ENCODE measurements at places on chromosomes 1 and 21.
A peak's percentile ranks its signal among the peaks of the same experiment; 100 is the strongest.

DNA sequence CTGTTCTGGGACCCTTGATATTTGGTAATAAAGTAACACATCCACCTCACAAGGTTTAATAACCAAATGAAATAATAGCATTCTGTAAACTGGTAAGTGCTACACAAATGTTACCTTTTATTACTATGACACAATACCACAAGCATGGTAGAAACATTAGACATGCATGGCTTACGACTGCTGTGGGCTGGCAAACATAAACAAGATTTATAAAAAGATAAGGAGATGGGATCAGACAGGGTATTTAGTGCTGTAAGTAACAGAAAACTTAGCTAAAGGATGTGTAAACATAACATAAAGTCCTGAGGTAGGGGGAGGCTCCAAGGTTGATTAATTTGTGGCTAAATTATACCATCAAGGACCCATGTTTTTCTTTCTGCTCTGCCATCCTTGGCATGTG, 212.6 kb downstream of the BARHL2 start:
- no peak for DNase-seq

DNA sequence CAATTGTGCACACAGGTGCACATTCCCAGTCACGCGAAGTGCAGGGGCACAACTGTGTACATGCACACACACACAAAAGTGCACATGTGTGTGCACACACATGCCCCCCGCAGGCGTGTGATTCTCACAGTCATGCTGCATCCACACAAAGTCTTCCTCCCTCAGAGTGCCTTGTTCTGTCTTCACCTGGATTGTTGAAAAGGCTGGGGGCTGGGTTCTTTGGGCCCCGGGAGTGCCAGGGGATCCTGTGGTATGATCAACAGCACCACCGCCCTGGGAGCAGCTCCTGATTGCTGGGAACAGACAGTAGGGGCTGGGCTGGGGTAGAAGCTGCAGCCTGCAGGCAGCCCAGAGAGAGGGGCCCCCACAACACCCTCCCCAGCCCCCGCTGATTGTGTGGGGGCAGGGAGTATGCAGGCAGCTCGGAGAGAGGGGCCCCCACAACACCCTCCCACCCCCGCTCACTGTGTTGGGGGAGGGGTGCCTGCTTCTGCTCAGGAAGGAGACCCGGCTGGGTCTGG, 3.4 kb downstream of the COL18A1 start:
- no peak for DNase-seq

DNA sequence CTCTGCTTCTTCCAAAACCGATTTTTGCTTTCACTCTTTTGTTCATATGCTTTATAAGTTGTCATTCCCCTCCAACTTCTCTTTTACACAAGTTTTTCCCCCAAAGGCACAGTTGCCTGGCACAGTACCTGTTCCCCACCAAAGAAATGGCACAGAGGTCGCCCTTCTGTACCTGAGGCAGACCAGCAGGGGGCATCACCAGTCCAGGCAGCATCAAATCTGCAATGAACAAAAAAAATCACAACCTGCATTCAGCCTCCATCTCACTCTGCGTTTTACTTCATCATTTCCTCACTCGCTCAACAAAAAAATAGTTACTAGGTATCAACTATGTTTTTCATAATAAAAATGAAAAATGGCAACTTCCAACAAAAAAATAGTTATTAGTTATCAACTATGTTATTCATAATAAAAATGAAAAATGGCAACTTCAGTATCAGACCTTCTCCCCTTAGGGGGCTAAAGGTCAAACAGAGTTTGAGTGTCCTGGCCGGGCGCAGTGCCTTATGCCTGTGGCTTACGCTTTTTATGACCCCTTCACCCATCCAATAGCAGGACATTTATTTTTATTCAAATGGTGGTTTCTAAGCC, 4.1 kb downstream of the EIF2D start:
- DNase-seq, result peak; percentile 52

DNA sequence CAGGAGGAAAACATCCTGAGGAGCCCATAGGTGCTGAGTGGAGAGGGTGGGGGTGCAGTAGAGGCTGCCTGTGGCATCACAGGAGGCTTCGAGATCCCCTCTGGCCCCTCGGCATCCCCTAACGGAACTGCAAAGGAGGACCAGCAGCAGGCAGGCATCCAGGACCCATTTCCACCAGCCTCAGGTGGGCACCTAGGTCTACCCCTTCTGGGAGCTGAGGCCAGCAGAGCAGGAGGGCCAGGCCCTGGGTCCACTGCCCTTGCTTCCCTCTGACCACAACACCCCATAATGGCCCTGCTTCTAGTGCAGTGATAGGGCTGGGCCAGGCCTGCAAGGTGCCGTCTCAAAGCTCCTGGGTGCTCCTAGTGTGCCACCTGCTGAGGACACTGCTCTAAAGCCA, 723.0 kb downstream of the PTPRU start:
- no peak for DNase-seq

DNA sequence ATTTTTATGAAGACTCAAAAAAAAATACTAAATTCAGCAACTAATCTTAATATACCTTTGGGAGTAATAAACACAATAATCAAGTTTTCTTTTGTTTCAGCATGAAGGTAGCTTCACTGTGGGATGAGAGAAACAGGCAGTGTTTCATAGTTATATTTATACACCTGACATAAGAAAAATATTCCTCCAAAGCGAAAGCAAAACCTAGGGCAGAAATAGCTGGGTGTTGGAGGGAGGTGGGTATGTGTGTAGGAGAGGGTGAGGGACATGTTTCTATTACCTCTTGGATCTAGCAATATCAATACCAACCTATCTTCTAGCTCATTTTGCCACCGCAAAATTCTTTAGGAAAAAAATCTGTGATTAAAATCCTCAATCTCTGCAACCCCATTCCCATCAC, 24.9 kb upstream of the MAN1A2 start:
- DNase-seq, result no peak

GRCh38 chr1:39394059-39394458, 97.4 kb upstream of the BMP8A start:
- DNase-seq, result no peak

DNA sequence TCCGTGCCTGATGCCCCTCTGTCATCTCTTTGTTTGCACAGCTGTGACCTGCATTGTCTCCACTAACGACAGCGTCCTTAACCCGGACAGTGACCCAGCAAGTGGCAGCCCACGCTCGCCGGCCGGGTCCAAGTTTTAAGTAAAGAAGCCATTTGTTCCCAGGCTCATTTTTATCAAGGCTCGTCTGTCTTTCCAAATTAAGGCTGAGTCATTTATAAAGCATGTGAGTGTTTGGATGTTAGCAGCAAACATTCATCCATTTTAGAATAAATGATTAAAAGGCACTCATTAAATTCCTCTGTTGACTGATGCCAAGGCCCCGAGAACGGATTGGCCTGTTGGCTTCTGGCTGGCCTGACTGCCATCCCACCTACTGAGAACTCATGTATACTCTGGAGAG, 514.5 kb downstream of the NPHP4 start:
- DNase-seq, result no peak

DNA sequence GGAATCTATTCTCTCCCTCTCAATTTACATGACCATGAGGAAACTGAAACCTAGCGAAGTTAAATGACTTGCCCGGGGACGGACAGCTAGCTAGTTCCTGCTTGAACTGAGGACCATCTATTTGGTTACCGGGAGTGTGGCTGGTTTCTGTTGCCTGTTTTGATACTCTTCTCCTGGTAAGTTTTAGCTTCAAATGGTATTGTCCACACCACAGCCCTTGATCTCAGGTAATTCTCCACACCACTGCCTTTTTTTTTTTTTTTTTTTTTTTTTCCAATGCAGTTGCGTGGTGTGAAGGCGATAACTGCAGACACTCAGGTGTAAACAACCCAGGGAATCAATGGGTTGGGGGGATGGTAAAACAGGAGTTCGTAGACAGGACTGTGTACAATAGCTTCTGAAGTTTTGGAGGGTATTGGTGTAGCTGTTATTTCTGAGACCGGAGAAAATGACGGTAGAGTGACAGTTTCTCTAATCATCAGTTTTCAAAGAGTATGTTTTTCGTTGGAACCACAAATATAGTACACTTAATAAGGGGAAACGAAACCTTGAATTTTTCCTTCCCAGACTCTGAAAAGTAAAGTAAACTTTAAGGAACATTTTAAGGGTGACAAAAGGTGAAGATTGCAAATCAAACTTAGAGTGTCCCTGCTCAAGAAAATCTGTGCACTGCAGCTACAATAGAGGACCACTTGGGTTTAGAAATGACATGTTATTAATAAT, 125.3 kb upstream of the CACYBP start:
- no peak for DNase-seq

DNA sequence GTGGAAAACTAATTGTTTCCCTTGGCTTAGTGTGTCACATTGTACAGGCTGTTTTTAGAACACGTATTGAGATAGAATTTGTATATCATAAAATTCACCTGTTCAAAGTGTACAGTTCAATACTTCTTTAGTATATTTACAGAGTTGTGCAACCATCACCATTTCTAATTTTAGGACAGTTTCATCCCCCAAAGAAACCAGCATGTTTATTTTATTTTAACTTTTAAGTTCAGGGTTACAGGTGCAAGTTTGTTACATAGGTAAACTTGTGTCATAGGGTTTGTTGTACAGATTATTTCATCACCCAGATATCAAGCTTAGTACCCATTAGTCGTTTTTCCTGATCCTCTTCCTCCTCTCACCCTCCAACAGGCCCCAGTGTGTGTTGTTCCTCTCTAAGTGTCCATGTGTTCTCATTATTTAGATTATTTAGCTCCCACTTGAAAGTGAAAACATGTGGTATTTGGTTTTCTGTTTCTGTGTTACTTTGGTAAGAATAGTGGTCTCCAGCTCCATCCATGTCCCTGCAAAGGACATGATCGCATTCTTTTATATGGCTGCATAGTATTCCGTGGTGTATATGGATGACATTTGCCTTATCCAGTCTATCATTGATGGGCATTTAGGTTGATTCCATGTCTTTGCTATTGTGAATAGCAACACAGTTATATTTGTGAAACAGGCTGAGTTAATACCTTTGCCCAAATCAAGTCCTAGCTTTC, 35.2 kb upstream of the DHCR24 start:
- DNase-seq, result no peak

GRCh38 chr1:246114369-246114768, 392.7 kb downstream of the SMYD3 start:
- DNase-seq, result no peak

GRCh38 chr1:98078596-98078995, 157.8 kb upstream of the DPYD start:
- no peak for DNase-seq

GRCh38 chr21:18499761-18500376, 96.3 kb upstream of the TMPRSS15 start:
- peak; percentile 56 for DNase-seq

DNA sequence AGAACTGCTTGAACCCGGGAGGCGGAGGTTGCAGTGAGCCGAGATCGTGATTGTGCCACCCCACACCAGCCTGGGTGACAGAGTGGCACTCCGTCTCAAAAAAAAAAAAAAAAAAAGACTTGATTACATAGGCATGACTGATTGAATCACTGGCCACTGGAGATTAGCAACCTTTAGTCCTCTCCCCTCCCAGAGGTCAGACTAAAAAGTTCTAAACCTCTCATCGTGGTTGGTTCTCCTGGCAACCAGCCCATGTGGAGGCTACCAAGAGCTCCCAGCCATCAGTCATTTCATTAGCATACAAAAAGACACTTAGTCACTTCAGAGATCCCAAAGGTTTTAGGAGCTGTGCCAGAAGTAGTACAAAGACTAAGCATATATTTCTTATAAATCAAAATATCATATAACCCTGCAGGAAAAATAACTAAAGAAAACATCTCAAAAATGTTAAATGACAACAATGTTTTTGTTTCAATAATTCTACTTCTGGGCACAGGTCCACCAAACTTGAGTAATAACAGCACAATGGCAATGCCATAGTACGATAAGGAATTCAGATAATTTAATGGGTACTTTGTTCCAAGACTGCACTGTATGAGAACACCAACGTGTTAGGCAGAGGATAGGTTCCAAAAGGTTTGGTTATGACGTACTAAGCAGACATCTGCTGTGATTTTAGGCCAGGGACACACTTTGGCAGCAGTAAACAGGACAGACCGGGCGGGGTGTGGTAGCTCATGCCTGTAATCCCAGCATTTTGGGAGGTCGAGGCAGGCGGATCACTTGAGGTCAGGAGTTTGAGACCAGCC, 18.1 kb downstream of the USP48 start:
- DNase-seq, result peak; percentile 95

- no peak for DNase-seq
Measured at GRCh38 chr1:220222939-220223338, 49.3 kb downstream of the RAB3GAP2 start.

DNA sequence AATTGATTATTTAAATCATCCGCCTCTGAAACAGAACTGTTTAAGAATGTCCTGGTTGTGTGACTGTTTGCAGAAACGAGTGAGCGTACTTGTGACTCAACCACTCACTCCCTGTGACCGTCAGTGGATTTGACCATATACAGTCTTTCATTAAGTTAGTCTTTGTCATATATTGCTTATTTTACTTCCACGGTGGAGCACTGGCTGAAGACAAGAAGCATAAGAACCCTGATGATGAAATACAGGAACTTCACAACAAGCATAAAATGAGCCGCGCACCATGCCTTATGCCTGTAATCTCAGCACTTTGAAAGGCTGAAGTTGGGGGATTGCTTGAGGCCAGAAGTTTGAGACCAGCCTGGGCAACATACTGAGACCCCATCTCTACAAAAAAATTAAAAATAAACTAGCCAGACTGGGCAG, 194.0 kb downstream of the TOMM20 start:
- no peak for DNase-seq

- no peak for DNase-seq
Measured at GRCh38 chr1:180137776-180138175, 16.9 kb upstream of the QSOX1 start.

DNA sequence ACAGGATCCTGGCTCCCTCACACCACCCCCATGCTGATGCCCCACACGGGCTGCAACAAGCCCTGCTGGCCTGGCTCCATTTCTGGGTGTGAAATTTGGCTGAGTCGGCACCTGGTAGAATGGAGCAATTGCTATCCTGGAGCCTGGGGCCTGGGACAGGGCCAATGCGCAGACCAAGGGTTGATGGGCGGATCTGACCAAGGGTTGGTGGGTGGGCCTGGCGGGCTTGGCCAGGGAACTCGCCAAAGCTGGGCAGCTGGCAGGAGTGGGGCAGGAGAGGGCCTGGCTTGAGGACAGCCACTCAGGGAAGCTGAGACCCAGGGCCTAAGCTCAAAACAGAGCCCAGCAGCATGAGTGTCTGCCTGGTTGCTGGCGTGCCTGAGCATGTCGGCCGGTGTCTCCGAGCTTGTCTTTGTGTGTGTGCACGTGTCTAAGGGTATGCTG, 70.9 kb upstream of the POU3F1 start:
- no peak for DNase-seq

DNA sequence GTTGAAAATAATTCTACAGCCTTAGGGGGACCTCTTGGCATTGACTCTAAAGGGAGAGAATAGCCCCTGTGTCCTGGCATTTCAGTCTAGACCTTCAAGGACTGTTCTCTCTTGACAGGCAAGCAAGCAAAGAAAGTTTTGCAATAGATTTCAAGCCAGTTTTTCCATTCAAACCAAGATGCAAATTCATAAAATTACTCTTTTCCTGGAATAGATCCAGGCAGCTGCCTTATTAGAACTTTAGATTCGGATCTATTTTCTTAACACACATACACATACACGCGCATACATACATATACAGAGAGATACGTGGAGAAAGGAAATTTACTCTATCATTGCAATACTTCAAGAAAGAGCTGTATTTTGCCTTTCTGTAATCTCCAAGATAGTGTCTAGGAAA, 129.4 kb downstream of the EDEM3 start:
- no peak for DNase-seq

GRCh38 chr1:156549831-156550230, 22.5 kb downstream of the IQGAP3 start:
- DNase-seq, result no peak

GRCh38 chr21:46665566-46665965, 30.1 kb downstream of the PRMT2 start:
- DNase-seq, result no peak

- DNase-seq, result no peak
Measured at GRCh38 chr21:20667931-20668330, 330.3 kb upstream of the NCAM2 start.

Measured in hematopoietic multipotent progenitor cell treated with erythropoietin and hydrocortisone succinate and interleukin-3 and kit ligand, for 8 days (in vitro differentiated cells).